ENCODE measurements at places on chromosomes 13 and 19. TPM values are rescaled to one million over a fixed set of nuclear protein-coding genes. Genes with fewer than 3 reads are reported as not detected.

DNA sequence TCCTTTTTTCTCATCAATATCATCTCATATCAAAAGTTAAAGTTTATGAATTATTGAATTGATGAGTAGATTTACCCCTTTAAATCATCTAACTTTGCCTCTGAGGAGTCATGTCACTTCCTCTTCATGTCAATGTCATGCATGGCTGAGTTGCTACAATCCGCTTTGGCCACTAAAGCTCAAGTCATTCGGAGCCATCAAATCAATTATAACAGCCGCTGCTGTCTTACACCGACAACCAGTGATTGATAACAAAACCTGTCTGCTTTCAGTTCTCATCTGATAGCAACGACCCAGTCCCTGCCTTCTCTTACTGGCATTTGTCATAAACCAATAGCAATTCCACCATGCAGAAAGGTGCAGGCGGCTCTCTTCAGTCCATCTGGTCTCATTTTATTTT lies 429.3 kb downstream of the DIAPH3 start:
- no peaks in the 10 kb centered on the region for H3K27me3 ChIP-seq
- H3K36me3 ChIP-seq = peaks cover 4% of the 10 kb centered on the region
- no peaks in the 10 kb centered on the region for H3K4me1 ChIP-seq
- no peak overlapping the region for H3K27ac ChIP-seq

GRCh38 chr13:104832231-104832630 lies 1703.2 kb downstream of the EFNB2 start:
- DNase-seq = no peak
- no peaks in the 10 kb centered on the region for H3K36me3 ChIP-seq
- H3K4me3 ChIP-seq = no peak overlapping the region
- no peak overlapping the region for H3K27ac ChIP-seq
- no peaks in the 10 kb centered on the region for H3K27me3 ChIP-seq

Gene PEAK3
- not detected for total RNA-seq

DNA sequence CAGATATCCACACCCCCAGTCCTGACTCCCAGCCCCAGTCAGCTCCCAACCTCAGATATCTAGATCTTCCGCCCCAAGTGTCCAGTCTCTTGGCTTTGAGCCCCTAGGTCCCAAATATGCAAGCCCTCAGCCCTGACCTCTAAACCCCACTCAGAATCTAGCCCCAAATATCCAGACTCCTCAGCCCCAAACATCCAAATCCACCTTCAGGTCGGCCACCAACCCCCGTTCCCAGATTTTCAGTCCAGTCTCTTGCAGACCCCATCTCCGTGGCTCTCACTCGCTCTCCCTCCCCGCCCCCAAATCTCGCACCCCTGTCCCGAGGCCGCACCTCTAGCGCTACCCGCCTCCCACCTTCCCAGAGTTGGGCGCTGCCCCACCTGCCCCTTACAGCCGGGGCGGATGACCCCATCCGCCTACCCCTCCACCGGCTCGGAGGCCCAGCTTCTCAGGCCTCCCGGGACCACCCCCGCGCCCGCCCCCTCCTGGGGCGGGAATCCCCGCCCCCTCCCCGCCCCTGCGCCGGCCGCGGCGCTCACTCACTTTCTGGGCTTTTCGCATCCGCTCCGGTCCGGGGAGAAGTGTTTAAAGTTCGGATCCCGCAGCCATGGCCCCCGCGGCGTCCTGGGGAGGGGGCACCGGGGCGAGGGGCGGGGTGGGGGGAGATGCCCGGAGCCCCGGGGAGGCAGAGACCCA lies 604 bp downstream of the ERFL start:
- H3K27ac ChIP-seq = no peak overlapping the region
- peaks cover 97% of the 10 kb centered on the region for H3K27me3 ChIP-seq
- peak; percentile 71 for DNase-seq

DNA sequence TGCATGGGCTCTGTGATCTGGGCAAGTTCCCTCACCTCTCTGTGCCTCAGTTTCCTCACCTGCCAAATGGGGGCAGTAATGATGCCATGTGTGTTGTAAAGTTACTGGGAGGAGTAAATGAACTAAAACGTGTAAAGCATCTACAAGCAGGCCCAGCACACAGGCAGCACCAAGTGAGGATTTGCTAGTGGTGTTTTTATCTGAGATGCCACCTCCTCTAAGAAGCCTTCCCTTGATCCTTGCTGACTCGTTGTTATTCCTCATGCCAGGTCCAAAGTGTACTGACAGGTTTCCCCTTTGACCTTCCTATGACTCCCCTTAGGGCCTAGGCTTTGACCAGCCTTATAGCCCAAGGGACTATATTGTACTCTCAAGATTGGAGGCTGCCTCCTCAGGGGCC lies 1.5 kb upstream of the UQCRFS1 start:
- no peak overlapping the region for H3K27ac ChIP-seq
- peaks cover 7% of the 10 kb centered on the region for H3K36me3 ChIP-seq
- peaks cover 5% of the 10 kb centered on the region for H3K4me1 ChIP-seq
- peaks cover 8% of the 10 kb centered on the region for H3K27me3 ChIP-seq
- H3K4me3 ChIP-seq = no peak overlapping the region

GRCh38 chr13:35557475-35557874 lies 81.0 kb upstream of the MAB21L1 start:
- no peak overlapping the region for H3K4me3 ChIP-seq
- no peaks in the 10 kb centered on the region for H3K36me3 ChIP-seq
- H3K4me1 ChIP-seq = no peaks in the 10 kb centered on the region
- no peak for DNase-seq
- no peaks in the 10 kb centered on the region for H3K27me3 ChIP-seq

DNA sequence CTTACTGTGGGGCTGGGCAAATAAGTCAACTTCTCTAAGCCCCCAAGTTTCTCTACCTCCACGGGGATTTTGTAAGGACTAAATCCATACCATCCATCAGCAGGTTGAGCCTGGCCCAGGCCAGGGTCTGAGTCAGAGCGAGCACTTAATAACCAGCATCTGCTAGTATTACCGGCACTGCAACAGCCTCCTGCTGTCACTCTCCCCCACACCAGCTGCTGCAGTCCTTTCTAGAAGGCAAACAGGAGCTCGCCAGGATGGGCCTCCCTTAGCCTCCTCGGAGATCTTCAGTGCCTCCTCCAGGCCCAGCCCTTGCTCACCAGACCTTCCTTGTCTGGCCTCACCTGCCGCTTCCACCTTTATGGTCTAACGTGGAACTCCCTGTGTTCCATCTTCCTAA lies 3.2 kb downstream of the NAPA start:
- H3K4me3 ChIP-seq = no peak overlapping the region
- H3K4me1 ChIP-seq = no peaks in the 10 kb centered on the region
- peak; percentile 39 for DNase-seq
- no peak overlapping the region for H3K27ac ChIP-seq
- H3K36me3 ChIP-seq = peaks cover 11% of the 10 kb centered on the region

Gene RNF225
- total RNA-seq = 0.92 TPM

Gene DNAJC15
- total RNA-seq = 46.9 TPM

DNA sequence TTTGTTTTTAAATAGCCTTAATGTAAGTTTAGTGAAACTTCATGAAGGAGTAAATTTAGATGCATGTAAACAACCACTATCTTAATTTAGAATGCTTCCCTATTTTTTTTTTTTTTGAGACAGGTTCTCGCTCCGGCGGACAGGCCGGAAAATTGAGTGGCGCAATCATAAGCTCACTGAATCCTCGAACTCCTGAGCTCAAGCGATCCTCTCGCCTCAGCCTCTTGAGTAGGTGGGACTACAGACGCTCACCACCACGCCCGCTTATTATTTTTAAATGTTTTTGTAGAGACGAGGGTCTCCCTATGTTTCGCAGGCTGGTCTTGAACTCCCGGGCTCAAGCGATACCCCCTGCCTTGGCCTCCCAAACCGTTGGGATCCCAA lies 1.6 kb downstream of the TEX30 start:
- peak overlapping the region; percentile 88 for H3K4me3 ChIP-seq
- H3K27ac ChIP-seq = no peak overlapping the region
- no peaks in the 10 kb centered on the region for H3K4me1 ChIP-seq
- H3K36me3 ChIP-seq = peaks cover 5% of the 10 kb centered on the region
- no peak for DNase-seq
- H3K27me3 ChIP-seq = no peaks in the 10 kb centered on the region

- no peak overlapping the region for H3K27ac ChIP-seq
- H3K4me1 ChIP-seq = peaks cover 11% of the 10 kb centered on the region
- peaks cover 3% of the 10 kb centered on the region for H3K36me3 ChIP-seq
- H3K4me3 ChIP-seq = no peak overlapping the region
- DNase-seq = no peak
- no peaks in the 10 kb centered on the region for H3K27me3 ChIP-seq
These were observed 333.1 kb downstream of the GPC6 start for GRCh38 chr13:93559718-93560117.

GRCh38 chr19:5567360-5567969 lies at the start of gene TINCR:
Gene TINCR (minus strand): TSS chr19:5567953.
- no peaks in the 10 kb centered on the region for H3K4me1 ChIP-seq
- DNase-seq = peak; percentile 88
- H3K27ac ChIP-seq = no peak within 1 kb of the TSS
- H3K4me3 ChIP-seq = no peak within 1 kb of the TSS

DNA sequence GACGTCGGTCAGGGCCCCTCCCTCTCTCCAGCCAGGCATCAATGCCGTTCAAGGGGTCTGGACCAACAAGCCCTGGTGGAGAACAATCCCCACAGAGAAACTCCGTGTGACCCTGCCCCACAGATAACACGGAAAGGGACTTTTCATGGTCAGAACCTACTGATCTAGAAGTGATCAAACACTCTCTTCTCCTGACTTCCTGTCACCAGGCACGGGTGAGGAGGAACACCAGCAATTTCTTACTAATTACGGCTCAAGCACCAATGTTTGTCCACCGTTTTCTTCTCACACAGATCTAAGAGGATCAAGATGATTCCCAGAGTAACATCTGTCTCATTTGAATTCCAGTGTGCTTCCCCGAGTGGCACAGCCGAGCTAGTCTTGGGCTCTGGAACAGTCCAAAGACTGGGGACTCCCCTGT lies 11.8 kb downstream of the RASA3 start:
- DNase-seq = no peak
- H3K4me3 ChIP-seq = no peak overlapping the region
- no peaks in the 10 kb centered on the region for H3K36me3 ChIP-seq
- H3K4me1 ChIP-seq = no peaks in the 10 kb centered on the region

- peaks cover 5% of the 10 kb centered on the region for H3K4me1 ChIP-seq
- H3K27me3 ChIP-seq = no peaks in the 10 kb centered on the region
- DNase-seq = no peak
These were observed 8.1 kb downstream of the ZNF749 start for GRCh38 chr19:57443121-57443696.

GRCh38 chr13:40895227-40896184 lies 106.1 kb downstream of the SLC25A15 start:
- no peak overlapping the region for H3K4me3 ChIP-seq
- H3K27me3 ChIP-seq = no peaks in the 10 kb centered on the region
- H3K4me1 ChIP-seq = no peaks in the 10 kb centered on the region
- H3K36me3 ChIP-seq = no peaks in the 10 kb centered on the region
- DNase-seq = no peak

Gene NXNL1
- total RNA-seq = not detected

Gene PCDH8
- total RNA-seq = 1.1 TPM

DNA sequence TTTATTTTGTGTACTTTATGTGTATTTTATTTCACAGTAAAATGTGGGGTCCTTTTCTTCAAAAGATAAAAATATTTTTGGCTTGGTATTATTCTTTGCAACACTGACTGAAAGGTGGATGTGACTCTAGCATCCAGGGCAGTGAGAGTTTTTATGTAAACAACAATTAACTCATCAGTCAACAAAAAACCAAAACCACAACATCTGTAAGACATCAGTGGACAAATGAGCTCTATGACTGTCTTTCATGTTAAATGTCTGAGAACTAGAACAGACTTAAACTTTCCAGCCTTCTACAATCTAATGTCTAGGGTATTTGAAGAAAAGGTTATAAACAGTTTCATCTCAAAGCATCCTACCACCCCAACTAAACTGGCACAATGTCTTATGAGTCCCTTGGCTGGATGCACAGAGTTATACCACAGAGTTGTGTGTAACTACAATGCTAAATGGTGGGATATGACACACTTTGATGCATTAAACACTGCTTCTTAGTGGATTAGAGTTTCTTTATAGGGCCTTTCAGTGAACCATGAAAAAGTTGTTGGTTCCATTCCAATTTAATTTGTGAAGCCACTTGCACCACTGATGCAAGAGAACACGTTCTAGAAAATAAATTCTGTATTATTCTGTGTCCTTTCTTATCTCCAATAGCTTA lies 544.2 kb upstream of the KLF12 start:
- DNase-seq = no peak
- H3K4me3 ChIP-seq = no peak overlapping the region
- H3K27ac ChIP-seq = no peak overlapping the region
- no peaks in the 10 kb centered on the region for H3K4me1 ChIP-seq
- H3K36me3 ChIP-seq = no peaks in the 10 kb centered on the region

Gene SLC7A10
- total RNA-seq = 1.5 TPM

GRCh38 chr19:41958367-41959055 lies 610 bp downstream of the RABAC1 start:
- no peaks in the 10 kb centered on the region for H3K27me3 ChIP-seq
- H3K4me3 ChIP-seq = peak overlapping the region; percentile 82
- peak; percentile 97 for DNase-seq
- peak overlapping the region; percentile 70 for H3K27ac ChIP-seq
- H3K36me3 ChIP-seq = peaks cover 5% of the 10 kb centered on the region
- no peaks in the 10 kb centered on the region for H3K4me1 ChIP-seq

DNA sequence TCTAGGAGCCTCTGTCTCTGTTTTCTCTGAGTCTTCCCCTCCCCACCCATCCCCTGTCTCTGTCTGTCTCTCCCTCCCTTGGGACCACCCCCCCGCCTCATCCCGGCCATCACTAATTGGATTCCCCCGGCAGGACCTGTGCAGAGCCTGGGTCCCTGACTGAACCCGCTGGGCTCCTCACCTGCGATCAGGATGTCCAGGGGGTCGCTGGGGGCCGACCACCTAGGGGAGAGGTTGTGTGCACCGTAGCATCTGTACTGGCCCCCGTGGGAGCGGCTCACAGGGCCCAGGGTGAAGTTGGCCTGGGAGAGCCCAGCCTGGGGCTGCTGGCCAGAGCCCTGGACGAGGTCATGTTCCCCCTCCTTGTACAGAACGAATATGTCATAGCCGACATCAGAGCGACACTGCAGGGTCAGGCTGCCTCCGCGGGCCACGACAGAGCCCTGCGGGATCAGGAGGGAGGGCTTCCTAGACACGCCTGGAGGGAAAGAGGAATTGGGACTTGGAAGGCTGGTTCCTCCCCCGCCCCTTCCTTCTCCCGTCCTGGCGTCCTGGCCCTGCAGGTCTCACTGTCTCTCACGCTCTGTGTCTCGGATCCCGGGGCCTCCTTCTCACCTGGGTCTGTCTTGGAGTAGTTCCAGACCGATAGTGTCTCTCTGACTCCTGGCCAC lies 1.8 kb downstream of the LILRB5 start:
- no peak overlapping the region for H3K4me3 ChIP-seq
- H3K27me3 ChIP-seq = no peaks in the 10 kb centered on the region
- peak; percentile 51 for DNase-seq
- H3K27ac ChIP-seq = no peak overlapping the region
- no peaks in the 10 kb centered on the region for H3K36me3 ChIP-seq
- no peaks in the 10 kb centered on the region for H3K4me1 ChIP-seq

- H3K27me3 ChIP-seq = no peaks in the 10 kb centered on the region
- peak; percentile 73 for DNase-seq
- H3K4me1 ChIP-seq = peaks cover 9% of the 10 kb centered on the region
- no peaks in the 10 kb centered on the region for H3K36me3 ChIP-seq
- no peak overlapping the region for H3K27ac ChIP-seq
These were observed 174.6 kb downstream of the COL4A1 start for GRCh38 chr13:110132225-110132982.

Gene FAM216B
- total RNA-seq = not detected
